Thyroid gland (tissue), 4 donors: ENCODE measurements at places on chromosomes 2 and 18.

DNA sequence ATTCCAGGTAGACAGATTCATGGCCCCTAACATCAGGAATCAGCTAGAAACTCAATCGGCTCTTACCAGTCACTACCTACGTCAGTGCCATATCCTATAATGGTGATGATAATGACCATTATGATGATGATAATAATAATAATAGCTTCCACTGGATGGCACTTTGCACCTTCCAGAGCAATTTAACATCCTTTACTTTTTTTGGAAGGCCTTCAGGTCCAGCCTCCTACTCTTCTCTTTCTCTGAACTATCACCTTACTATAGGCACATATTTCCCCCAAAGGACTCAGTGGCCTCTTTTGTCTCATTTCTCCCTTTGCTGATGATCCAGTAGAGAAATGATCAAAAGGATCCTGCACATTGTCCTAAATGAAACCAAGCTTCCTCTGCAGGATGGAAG lies 56.0 kb downstream of the BCL11A start:
- no peak for DNase-seq

GRCh38 chr18:653512-653911 lies 3.9 kb upstream of the TYMS start:
- DNase-seq: no peak

GRCh38 chr2:84441036-84441435 lies 18.0 kb downstream of the SUCLG1 start:
- no peak for DNase-seq

DNA sequence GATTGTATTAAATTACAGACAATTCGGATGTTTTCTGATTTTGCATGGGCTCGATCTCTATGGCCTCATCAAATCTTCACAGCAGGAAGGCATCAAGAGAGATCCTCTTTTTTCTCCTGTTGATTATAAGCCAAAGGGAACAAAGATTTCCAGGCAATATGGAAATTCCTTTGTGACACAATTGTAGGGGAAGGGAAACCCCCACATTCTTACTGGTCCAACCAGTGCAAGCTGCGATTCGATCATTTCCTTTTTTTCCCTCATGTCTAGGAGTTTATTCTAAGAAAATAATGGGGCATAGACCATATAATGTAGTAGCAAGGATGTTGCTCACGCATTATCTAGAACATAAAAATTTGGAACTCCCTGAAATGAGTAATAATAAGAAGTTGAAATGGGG lies 87.7 kb downstream of the LYPD6 start:
- no peak for DNase-seq

- no peak for DNase-seq
These were observed 72.4 kb downstream of the PXDN start for GRCh38 chr2:1671916-1672315.

- DNase-seq: peak; percentile 61
These were observed 278.0 kb downstream of the NEDD4L start for GRCh38 chr18:58321986-58322385.

GRCh38 chr2:201186982-201187381 lies 4.0 kb downstream of the CASP10 start:
- DNase-seq: no peak

DNA sequence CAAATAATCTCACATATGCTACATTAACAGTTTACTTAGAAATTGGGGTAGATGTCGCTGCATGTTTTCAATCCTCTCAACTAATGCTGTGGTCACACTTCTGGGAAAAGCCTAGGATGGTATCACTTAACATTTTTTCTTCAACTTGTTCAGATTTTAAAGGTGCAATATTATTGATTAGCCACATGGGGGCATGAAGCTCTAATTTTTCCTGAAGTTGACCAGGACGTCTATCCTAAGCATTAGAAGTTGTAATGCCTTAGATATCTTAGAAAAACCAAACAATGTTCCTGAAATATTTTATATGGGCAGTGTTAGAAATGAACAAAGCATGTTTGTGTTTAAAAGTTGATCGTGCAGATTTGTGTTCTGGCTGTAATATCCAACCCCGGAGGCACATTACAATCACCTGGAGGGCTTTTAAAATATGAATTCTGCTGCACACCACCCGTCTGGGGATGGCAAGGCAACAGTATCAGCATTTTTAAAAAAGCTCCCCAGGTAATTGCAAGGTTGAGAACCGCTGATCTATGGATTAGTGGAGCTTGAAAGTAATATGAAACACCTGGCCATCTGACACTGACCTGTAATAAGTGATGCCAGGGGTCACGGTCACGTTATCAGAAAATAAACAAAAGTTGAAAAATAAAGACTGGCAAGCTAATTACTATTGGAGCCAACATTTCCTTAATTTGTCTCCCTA lies 100.5 kb upstream of the LMAN1 start:
- DNase-seq: no peak

GRCh38 chr2:160257041-160257742 lies 57.1 kb upstream of the ITGB6 start:
- DNase-seq: no peak

DNA sequence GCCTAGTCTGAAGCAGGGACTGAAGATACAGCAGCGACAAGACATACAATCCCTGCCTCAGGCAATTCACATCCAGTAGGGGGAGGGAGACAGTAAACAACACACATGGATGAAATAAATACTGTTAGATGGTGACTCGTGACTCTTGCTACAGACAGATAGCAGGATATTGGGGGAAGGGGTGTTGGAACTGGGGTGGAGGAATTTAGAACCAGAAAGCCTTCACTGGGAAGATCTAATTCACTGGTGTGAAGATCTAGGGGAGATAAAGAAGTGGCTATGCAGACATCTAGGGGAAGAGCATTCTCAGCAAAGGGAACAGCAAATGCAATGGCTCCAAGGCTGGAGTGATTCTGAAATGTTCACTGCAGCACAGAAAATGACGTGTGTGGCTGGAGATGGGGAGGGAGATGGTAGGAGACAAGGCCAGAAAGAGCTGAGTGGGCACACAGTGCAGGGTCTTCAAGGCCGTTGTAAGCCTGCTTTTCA lies 52.6 kb upstream of the TMEM163 start:
- no peak for DNase-seq

DNA sequence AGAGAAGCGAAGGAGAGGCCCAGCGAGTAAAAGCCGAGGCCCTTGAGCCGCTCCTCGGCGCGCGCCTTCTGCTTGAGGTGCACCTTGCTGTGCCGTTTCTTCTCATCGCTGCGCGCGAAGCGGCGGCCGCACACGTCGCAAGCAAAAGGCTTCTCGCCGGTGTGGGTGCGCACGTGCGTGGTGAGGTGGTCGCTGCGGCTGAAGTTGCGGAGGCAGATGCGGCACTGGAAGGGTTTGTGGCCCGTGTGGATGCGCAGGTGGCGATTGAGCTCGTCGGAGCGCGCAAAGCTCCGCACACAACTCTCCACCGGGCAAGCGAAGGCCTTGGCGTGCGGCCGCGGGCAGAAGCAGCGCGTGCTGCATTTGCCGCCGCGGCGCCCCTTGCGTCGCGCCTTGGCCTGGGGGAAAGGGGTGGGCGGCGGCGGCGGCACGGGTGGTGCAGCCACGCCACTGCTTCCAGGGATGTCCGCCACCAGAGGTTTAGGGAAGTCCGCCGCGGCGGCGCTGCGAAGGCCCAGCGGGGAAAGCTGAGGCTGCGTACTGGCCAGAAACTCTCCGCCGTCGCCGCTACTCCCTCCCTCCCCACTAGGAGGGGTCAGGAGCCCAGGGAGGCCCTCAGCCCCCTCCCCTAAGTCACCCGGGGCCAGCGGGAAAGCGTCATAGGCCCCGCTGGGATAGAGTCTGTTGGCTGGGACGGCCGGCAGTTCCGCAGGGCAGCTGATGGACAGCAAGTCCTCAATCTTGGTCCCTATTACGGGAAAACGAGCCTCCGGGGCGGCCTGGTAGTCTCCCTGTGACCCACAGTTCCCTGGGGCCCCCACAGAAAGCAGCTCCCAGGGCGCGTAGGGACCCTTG lies 1.7 kb downstream of the EGR4 start:
- DNase-seq: no peak

DNA sequence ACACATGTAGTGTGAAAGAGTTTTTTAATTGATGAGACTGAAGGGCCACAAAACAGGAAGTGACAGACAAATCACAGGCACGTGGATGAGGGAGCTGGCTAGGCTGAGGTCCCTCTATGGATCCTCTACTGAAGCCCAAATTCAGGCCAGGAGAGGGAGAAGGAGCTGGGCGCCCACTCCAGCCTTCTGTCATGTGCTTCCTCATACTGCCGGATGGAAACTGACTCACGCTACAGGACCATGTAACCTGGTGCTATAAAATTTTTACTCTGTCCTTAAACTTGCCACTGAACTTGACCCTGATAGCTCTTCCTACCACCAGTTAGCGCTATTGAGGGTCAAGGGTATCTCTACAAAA lies 31.3 kb downstream of the PSTPIP2 start:
- no peak for DNase-seq

GRCh38 chr2:3588084-3588483 lies 6.8 kb upstream of the COLEC11 start:
- DNase-seq: no peak

DNA sequence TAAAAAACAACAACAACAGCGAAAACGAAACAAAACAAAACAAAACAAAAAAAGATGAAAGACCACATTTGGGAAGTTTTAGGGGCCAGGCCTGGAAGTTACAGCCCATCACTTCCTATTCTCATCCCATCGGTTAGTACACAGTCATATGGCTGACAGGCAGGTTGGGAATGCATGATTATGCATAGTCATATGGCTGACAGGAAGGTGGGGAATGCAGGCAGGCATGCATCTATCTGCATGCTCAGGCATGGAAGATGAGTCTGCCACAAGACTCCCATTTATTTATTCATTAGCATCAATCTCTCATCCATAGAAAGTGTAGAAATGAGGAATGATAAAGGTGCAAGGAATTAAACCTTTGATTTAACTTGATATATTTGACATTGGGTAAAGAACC lies 325.3 kb upstream of the MEX3C start:
- DNase-seq: no peak

DNA sequence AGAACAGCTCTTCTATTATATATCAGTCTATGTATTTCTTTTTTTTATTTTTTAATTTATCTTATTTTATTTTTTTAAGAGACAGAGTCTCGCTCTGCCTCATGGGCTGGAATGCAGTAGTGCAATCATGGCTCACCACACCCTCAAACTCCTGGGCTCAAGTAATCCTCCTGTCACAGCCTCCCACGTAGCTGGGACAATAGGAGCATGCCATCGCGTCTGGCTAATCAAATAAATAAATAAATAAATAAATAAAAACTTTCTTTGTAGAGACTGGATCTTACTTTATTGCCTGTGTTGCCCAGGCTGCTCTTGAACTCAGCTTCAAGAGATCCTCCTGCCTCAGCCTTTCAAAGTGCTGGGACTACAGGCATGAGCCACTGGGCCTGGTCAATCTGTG lies 117.0 kb downstream of the RBMS1 start:
- DNase-seq: no peak

- DNase-seq: no peak
These were observed 23.4 kb upstream of the IL36G start for GRCh38 chr2:112954364-112954763.

GRCh38 chr2:194567661-194568017 lies 1089.4 kb upstream of the SLC39A10 start:
- DNase-seq: no peak

GRCh38 chr18:49225160-49225559 lies 235.3 kb downstream of the DYM start:
- DNase-seq: no peak

DNA sequence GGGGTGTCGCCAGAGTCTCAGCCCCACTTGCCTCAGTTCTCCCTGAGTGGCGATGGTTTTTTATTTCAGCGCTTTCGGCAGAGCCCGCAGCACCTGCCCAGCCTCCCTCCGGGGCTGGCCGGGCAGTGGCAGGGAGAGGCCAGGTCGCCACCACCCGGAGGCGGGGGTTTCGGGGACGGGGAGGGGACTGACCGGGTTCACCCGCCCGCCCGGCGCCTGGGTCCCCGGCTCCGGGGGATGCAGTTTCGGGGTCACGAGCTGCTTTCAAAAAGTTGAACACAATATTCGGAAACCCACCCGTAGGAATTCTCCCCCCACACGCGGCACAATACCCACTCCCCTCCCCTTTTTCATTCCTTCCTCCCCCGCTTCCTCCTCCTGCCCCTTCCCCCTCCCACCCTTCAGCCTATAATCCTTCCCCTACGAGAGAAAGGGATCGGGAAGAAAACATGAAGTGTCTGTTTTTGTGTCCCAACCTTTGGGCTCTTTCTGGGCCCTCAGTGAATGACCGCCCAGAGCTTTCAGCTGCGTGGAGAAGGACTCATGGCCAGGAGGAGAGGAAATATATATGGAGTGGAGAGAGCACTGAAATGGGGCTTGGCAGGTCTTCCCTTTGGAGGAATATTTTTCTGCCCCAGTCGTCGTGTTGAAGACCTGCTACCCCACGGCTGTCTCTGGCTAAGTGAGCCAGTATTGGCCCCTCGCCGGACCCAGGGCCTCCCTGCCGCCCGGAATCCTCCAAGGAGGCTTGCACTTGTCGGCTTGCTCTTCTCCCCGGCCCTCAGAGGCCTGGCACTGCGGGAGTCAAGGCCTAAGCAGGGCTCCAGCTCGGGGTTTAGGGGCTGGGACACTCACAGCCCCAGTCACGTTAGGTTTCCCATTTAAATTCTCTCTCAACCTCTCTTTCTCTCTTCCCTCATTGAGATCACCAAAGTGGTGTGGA lies 2.1 kb upstream of the SIX3 start:
- DNase-seq: no peak

DNA sequence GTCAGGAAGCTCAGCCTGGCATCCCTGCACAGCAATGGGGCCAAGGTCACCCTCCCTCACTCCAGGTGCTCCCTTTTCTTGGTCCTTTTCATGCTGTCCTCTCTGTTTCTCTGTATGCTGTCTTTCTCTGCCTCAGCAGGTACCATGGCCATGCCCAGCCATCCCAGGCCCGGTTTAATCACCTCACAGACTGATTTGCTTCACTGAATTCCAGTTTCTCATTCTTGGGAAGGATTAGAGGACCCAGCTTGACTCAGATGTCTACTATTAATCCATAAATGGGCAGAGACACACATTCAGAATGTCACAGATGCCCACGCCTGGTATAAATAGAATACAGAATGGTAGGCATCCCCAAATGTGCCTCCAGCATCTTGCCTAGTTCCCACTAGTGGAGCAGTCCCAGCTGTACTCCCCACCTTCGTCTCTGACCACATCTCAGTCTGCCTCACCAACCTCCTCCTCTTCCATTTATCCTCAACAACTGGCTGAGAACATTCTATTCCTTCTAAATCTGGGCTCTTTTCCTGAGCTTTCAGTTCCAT lies 14.2 kb upstream of the L3MBTL4 start:
- DNase-seq: no peak

- no peak for DNase-seq
These were observed 67.8 kb downstream of the STK39 start for GRCh38 chr2:168179592-168179991.

GRCh38 chr2:36675579-36676282 lies 20.8 kb upstream of the VIT start:
- no peak for DNase-seq

DNA sequence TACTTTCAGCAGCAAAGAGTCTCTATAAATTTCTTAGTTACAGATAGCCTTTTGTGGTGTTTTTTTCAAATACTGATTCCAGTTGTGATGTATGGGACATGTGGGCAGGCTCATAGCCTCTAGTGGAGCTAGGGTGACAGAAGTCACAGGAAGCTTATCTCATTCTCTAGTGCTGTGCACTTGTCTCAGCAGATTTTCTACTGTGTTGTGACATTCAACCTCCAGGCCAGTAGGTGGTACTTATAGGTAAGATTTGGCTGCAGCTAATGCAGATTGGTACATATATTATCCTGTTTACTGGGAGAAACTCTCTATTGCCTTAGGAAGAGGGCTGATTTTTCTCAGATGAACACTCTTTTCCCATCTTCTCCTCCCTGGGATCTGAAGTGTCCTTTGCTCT lies 176.2 kb downstream of the CALCRL start:
- DNase-seq: no peak
